Stimulated activated CD8-positive, alpha-beta memory T cell treated with anti-CD3 and anti-CD28 coated beads, Interleukin-4, amount 100 ng/mL, for 24 hours (primary cell): ENCODE measurements at places on chromosomes 7 and 10.

DNA sequence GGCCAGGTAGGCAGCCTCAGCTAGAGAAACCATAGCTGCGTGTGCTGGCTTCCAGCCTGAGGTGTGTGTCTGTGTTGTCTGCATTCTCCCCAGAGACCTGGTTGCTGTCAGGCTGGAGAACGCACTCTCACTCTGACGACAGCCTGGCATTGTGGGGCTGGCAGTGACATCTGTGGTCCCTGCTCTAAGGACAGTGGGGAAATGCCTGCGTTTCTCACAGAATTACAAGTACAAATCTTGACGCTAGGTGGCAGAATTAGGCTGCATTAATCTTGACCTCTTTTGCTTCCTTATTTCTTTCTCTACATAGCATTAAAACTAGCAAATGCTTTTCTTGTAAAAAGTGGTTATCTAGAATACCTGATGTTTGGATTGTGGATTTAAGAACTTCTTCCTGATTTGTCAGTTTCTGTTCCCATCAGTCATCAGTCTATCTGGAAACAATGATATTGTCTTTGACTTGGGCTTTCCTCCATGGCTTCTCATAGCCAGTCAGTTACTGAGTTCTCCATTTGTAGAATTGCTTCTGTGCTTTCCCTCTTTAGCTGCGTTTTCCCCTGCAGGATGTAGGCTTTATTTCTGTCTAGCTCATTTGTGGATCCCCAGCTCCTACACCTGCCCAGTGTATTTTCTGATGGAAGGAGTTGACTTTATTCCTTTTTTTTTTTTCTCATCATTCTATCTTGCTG, 86.0 kb downstream of the FANK1 start:
- no peak for DNase-seq

DNA sequence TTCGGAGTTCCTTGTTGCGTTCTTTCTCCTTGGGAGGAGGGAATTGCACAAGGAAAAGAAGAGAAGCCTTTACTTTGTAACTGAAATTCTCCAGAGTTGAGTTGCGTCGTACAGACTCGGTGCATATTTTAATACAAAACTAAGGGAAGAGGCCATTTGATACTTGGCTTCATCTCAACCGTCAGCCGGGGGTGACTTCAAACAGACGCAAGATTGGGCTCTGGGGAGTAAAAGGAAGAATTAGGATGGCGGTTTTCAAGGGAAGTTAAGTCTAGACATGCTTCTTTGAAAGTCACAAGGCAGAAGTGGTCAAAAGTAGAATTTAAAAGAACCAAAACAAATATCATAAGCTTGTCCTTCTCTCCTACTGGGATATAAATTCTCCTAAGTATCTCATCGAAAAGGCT, 1.6 kb downstream of the PRR15 start:
- DNase-seq = no peak

- no peak for DNase-seq
Measured at GRCh38 chr10:75091146-75091545, 20.3 kb upstream of the SAMD8 start.

- DNase-seq = no peak
Measured at GRCh38 chr7:101278461-101279292, 33.8 kb upstream of the FIS1 start.

- DNase-seq = no peak
Measured at GRCh38 chr7:46781901-46782439, 799.9 kb downstream of the TNS3 start.

DNA sequence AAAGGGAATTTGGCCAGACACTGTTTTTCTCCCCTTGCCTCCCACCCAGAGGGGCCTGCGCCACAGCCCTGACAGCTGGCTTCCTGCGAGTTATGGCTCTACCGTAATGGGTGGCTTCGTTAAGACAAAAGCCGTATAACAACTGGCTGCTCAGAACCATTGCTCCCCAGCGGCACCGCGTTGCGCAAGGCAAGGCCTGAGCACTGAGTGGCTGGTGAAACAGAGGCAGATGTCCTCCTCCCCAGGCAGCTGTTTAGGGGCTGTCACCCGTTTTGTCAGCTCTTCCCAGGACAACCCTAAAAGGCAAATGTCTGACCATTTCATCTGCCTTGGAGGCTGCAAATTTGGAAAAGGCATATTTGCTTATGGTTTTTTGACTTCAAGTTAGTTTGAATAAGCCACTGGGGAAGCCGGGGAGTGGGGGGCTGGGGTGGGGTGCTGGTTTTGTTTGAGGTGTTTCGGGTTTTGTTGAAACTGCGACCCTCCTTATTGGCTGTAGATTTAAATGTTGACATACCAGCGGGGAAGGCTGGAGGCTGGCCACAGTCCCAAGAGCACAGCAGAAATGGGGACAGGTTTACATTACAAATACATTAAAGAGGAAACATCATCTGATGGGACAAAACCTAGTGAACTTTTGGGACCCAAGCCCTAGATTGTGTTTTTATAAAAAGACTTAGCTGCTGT, 681 bp upstream of the SPOCK2 start:
- DNase-seq = no peak

DNA sequence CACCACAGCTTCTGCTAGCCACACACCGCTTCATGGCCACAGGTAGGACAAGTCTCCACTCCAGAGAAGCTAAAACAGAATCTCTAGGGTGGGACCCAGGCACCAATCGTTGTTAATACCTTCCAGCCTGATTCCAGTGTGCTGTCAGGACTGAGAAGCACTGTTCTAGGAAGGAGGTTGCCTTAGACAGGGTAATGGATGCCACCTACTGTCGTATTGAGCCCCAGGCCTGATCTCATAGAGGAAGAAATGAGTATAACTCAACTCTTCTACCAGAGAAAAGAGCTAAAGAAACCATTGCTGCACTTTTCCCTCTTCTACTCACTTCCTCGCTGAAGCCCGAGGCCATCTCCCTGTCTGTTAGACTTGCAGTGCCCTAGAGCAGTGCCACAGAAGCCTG, 31.8 kb downstream of the CNNM1 start:
- DNase-seq = no peak

DNA sequence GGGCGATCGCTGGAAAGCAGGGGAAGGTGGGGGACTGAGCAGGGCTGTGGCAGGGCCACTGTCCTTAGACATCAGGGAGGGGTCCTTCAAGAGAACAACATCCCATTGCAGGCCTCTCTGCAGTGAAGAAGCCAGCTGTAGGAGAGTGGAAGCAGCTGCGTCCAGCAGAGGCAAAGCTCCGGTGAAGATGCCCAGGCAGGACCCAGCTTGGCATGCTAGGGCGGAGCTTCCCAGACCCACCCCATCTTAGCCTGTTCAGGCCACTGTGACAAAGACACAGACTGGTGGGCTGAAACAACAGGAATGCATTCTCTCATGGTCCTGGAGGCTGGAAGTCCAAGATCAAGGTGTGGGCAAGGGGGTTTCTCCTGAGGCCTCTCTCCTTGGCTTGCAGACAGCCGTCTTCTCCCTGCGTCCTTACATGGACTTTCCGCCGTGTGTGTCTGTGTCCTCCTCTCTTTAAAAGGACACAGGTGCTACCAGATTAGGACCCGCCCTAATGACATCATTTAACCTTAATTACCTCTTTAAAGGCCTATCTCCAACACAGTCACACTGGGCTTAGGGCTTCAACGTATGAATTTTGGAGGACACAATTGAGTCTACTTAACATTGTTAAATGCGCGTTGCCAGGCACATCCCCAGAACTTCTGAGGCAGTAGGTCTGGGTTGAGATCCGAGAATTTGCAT, 178.1 kb upstream of the GRB10 start:
- no peak for DNase-seq

DNA sequence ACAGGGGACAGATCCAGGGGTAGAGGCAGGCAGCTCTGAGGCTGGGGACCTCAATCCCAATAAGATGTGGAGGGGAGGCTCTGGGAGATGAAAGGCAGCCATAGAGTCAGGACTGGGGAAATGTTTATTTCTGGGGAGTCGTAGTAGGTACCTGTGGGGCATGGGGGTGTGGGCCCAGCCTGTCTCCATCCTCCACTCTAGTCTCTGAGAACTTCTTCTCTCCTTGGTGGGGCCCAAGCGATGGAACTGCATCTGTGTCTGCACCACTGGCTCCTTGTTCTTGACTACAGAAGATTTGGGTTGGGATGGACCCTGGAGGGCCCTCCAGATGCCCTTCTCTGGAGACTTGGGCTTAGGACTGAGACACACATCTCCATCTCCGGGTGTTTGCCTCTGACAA, 953.9 kb upstream of the ZNF722 start:
- no peak for DNase-seq

GRCh38 chr7:73573791-73574190, 4.6 kb downstream of the TBL2 start:
- DNase-seq = no peak

DNA sequence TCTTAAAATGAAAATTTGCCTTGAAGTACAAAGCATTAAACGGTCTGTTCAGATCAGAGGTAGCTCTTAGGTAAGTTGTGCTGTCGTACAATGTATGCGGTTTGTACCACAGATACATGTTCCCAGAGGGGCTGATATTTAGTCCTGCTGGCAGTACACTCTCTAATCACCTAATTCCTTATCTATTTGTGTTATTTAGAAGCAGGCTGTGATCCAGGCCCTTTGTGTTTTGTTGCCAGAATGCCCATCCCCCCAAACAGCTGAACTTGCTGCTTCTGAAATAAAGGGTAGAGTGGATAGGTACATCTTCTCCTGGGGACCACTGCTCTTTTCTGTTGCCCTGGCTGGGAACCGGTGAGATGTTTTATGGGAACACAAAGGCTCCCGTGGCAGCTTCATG, 84.5 kb downstream of the SND1 start:
- no peak for DNase-seq

- DNase-seq = no peak
Measured at GRCh38 chr7:107779647-107780099, 23.4 kb downstream of the SLC26A3 start.

DNA sequence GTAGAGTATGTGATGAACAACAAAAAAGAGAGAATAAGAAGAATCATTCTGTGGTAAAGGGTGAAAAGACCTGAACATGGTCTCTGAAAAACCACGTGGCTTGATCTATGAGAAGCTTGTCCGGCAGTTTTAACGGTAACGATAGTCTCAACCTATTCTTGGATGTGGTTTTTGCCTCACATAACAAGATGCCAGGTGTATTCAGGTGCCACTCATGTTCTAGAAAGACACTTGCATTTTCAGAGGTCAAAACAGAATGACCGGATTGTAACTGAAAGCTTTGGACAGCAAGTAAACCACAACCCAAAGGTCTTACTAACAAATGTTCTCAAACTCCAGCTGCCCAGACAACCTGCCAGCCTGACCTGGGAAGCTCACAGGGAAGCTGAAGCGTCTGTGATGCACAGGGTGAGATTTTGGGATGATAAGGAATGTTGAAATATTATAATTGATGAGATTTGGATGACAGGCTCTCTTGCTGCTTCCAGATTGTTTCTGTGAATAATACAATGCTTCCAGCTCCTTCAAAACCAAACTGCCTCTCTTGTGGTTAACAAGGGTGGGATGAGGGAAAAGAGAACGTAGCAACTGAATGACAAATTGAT, 137.4 kb upstream of the GRB10 start:
- no peak for DNase-seq

GRCh38 chr7:129550693-129551360, 48.5 kb downstream of the SMKR1 start:
- DNase-seq = no peak

DNA sequence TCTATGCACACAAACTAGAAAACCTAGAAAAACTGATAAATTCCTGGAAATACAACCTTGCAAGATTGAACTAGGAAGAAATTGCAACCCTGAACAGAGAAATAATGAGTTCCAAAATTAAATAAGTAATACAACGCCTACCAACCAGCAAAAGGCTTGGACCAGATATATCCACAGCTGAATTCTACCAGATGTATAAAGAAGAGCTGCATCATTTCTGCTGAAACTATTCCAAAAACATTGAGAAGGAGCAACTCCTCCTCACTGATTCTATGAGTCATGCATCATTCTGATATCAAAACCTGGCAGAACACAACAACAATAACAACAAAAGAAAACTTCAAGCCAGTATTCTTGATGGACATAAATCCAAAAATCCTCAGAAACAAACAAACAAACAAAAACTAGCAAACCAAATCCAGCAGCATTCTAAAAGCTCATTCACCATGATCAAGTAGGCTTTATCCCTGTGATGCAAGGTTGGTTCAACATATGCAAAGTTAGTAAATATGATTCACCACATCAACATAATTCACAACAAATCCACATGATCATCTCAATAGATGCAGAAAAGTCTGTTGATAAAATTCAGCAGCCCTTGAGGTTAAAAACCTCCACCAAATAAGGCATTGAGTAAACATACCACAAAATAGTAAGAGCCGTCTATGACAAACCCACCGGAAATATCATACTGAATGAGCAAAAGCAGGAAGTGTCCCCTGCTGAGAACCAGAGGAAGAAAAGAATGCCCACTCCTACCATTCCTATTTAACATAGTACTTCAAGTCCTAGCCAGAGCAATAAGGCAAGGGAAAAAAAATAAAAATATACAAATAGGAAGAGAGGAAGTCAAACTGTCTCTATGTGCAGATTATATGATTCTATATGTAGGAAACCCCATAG, 98.2 kb downstream of the PCDH15 start:
- no peak for DNase-seq

DNA sequence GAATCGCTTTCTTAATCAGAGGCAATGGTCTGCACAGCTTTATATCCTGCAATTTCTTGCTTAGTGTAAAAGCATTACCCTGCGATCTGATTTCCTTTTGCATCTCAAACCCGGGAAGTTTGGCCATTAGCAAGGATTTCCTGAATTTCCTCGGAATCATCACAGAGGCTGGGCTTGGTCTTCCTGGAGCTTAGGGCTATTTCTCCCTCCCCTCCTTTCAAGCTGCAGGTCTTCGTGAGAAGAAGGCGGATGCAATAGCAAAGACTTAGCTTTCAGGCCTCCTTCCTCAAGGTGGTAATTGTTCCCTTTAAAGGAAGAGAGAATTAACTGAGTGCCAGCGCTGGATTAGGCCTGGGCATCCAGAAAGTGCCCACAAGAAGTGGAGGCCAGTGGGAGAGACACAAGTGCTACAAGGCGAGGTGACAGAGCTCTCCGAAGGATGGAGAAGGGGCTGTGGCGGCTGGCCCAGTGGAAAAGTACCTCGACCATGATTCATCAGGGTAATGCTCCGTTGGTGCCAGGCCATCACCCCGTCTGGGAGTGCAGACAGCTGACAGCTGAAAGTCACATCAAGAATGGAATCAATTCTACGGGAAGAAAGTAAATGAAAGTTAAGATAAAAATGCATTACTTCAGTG, 4.0 kb upstream of the ARMS2 start:
- no peak for DNase-seq
